ENCODE measurements at places on chromosomes 7 and 10. TPM values are rescaled to one million over a fixed set of nuclear protein-coding genes. Genes with fewer than 3 reads are reported as not detected.

The PTPN20 gene
- polyA plus RNA-seq, result 30.1 TPM

The WNT8B gene
- polyA plus RNA-seq, result not detected

The FAM25C gene
- polyA plus RNA-seq, result not detected

The FOXK1 gene
- polyA plus RNA-seq, result 0.84 TPM

The OTUD1 gene
- polyA plus RNA-seq, result 4.1 TPM

All from Purkinje cell (primary cell).